ENCODE measurements at places on chromosomes 3 and 15.
A peak's percentile ranks its signal among the peaks of the same experiment; 100 is the strongest.

DNA sequence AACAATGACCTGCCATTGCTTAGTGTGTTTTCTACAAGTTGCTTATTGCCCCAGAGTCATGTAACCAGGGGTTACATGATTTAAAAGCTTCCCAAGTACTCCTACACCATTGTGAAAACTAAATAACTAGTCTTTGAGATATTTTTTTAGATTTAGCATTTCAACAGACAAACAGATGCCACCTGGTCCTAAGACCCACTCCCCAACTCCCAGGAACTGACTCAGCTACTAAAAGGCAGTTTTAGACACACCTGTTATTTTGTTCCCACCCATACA, 28.1 kb upstream of the KBTBD12 start:
- no peak for DNase-seq

- DNase-seq, result peak; percentile 32
Measured at GRCh38 chr3:129045675-129046036, 14.9 kb upstream of the GP9 start.

GRCh38 chr3:23953523-23953922, 8.4 kb downstream of the NR1D2 start:
- DNase-seq, result no peak

DNA sequence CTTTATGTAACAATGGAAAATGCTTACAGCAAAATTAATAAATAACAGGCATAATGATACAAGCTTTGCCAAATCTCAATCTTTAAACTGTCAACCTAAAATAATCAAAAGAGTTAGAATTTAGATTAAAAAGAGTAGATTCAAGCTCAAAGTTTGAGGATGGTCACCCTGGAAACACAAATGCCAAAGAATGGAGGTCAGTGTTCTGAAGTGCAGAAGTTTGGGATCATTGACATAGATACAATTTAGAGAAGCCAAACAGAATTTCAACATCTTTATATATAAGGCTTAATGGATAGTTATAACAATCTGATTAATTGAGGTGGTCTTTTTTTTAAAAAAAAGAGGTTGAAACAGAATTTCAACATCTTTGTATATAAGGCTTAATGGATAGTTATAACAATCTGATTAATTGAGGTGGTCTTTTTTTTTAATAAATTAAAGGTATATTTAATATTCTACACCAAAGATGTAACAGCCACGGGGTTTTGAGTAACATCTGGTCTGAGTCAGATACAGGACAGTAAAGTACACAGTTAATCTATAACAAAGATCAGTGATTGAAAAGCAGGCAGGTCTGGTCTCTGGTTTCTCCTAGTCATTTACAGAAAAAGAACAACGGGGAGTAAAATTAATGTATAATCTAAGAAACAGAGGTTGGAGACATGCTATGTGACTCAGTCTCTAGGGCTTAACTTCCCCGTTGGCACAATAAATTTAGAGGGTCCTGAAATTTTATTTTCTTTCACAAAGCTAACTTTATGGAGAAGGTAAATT, 490.7 kb downstream of the GBE1 start:
- DNase-seq, result no peak

GRCh38 chr3:52384019-52384761, 60.7 kb downstream of the SEMA3G start:
- no peak for DNase-seq

DNA sequence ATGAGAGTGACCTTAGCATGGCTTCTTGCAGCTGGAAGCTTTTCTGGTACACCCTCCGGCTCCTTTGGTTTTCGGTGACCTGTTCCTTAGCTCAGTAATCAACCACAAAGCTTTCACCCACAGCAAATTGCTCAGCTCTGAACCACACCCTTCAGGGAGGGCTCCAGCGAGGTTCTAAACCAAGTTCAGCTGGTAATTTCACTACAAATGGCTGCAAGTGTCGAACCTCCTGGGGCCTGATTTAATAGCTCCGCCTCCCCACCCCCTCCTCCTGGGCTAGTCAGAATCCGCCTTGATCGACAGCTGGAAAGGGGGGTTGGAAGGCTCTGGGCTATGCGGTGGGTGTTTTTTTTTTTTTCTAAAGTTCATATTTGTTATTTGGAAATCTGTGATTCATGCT, 150.9 kb upstream of the MCTP2 start:
- no peak for DNase-seq

- DNase-seq, result no peak
Measured at GRCh38 chr3:26340001-26340400, 282.6 kb upstream of the LRRC3B start.

- DNase-seq, result peak; percentile 34
Measured at GRCh38 chr3:71309342-71309741, 274.2 kb downstream of the FOXP1 start.

DNA sequence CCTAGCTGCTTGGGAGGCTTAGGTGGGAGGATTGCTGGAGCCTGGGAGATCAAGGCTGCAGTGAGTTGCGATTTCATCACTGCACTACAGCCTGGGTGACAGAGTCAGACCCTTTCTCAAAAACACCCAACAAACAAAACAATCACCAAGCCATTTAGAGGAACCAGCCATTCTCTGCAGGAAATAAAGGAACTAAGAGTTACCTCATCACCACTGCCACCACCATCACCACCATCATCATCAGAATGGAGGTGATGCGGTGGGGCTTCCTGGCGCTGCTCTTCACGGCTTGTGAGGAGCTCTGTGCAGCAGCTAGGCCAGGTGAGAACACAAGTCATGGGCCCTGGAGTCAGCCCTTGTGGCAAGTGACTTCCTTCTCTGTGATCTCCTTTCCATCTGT, 37.7 kb upstream of the KLHL25 start:
- DNase-seq, result peak; percentile 39

DNA sequence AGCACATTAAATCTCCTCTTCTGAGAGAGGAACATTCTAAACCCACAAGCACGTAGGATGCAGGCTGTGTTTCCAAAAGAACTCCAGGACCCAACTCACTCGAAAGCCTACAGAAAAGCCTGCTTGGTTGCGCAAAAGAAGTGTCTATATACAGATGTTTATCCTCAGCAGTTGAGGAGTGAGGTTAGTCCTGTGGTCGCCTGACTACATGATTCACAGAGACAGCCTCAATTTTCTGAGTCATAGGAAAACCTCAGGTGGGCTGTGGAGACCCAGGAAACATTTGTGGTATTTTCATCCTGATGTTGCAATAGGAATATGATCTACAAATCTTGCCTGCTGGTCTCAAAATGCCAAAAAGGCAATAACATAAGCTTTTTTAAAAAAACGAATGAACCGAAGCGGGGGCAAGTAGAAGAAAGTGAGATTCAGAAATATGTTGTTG, 183.8 kb upstream of the THRB start:
- no peak for DNase-seq

- DNase-seq, result peak; percentile 89
Measured at GRCh38 chr15:45454814-45455213, 67.7 kb downstream of the SLC30A4 start.

GRCh38 chr3:53913401-53913800, 21.7 kb upstream of the SELENOK start:
- no peak for DNase-seq

- no peak for DNase-seq
Measured at GRCh38 chr3:10365791-10366190, 44.9 kb upstream of the SEC13 start.

- DNase-seq, result no peak
Measured at GRCh38 chr3:43726521-43726920, 35.8 kb downstream of the ABHD5 start.

- DNase-seq, result no peak
Measured at GRCh38 chr3:123712077-123712860, 127.4 kb upstream of the HACD2 start.

DNA sequence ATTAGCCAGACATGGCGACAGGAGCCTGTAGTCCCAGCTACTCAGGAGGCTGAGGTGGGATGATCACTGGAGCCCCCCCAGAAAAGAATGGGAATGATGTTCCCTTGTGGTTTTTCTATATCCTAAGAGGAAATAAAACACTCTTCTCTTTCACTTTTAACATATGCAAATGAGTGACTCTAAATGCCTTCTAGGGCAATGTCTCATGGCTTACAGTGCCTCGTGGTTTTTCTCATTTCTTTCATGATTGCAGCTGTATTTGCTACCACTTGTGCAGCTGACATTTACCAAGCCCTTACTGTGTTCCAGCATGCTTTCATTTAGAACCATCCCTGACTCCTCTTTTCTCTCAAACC, 26.4 kb downstream of the STOML1 start:
- peak; percentile 48 for DNase-seq

DNA sequence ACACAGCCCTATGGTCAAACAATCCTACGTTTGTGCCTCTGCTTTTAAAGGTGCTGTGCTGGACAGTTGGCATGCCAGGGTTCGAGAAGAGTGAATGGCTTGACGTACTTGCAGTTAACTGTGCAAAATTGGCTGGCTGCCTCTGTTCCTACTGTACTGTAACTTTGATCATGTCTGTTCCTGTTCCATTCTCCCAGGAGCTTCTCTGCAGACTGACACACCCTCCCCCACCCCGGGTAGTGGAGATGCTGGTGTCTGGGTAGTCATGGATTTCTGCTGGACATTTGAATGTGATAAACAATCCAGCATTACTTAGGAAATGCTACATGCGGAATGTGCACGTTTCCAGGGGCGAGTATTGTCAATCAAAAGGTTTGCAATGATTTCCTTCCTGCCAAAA, 6.5 kb upstream of the VILL start:
- DNase-seq, result no peak

- no peak for DNase-seq
Measured at GRCh38 chr3:63869940-63870614, 6.4 kb downstream of the ATXN7 start.

DNA sequence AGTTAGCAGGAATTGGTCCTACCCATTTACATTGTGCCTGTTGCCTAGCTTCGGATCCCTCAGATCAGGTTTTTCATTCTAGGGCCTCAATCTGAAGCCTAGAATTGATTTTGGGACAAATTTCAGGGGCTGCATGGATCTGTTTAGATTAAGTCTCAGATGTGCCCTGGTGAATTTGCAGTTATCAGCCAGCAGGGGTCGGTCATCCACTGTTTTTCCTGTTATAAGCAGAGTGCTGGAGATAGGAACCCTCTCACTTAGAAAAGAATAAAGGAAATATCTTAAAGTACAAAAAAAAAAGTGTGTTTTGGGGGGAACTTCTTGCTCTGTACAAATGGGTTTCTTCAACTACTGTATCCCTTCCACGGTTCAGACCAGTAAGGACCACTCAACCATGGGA, 212.5 kb downstream of the BCHE start:
- no peak for DNase-seq

DNA sequence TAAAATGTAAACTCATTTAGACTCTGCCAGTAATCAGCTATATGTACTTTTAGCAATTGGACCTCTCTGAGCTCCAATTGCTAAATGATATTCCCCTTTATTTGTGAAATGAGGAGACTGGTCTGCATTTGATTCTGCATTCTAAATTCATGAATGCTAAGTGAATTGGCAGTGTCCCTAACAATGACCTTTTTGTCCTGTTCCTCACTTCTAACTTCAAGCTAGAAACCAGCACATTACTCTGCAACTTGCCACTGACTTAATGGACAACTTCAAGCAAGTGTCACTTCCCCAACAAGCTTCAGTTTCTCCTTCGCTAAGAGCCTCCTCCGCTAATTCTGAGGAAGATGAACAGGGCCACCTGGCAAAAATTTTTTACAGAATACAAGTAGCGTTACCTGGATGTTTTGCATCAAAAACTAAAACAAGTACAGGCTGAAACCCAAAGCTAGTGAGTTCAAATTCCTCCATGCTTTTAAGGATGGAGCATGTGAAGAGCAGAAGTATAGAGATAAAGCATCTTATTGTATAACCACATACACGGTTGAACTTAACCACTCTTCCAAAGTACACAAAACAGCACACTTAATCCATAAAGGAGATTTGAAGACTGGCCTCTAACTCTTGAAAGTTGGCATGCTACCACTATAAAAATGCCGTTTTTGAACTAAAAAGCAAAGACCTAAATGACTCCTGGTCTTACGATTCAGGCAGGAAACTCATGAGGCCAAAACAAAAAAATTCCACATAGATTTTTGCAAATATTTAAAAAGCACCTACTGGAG, 207.6 kb downstream of the MAGI1 start:
- no peak for DNase-seq

GRCh38 chr15:87816811-87817210, 439.7 kb downstream of the NTRK3 start:
- DNase-seq, result no peak

DNA sequence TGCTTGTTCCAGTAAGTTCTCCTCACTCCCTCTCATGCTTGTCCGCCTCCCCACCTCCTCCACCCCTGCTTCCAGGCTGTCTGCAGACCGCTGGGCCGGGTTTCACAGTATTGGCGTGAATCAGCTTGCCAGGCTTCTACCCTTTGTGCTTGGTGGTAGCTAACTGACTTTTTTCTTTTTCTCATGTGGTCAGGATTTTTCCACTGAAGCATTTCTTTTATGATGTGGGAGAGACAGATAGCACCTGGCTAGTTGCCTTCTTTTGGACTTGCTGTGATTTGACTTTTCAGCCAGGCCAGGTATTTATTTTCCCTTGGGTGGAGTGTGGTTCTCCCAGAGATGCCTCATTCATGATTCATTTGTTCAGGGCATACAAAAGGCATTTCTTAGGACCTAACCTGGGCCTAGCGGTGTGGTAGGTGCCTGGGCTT, 60.6 kb downstream of the ST6GAL1 start:
- no peak for DNase-seq

- DNase-seq, result no peak
Measured at GRCh38 chr15:71151081-71151480, 35.8 kb downstream of the THSD4 start.

All from CD4-positive, alpha-beta T cell treated with Interferon alpha-2 for 1 hour (primary cell).